ENCODE measurements at places on chromosomes 5 and 9. TPM values are rescaled to one million over a fixed set of nuclear protein-coding genes. Genes with fewer than 3 reads are reported as not detected.

Gene PCDHAC1
- 5.8 TPM for total RNA-seq

Gene PLAC8L1
- 0.97 TPM for total RNA-seq

Gene PCDHA3
- total RNA-seq, result 0.20 TPM

Gene LCN15
- total RNA-seq, result not detected

Gene OLFML2A
- 469 TPM for total RNA-seq

Gene ACOT12
- total RNA-seq, result not detected

DNA sequence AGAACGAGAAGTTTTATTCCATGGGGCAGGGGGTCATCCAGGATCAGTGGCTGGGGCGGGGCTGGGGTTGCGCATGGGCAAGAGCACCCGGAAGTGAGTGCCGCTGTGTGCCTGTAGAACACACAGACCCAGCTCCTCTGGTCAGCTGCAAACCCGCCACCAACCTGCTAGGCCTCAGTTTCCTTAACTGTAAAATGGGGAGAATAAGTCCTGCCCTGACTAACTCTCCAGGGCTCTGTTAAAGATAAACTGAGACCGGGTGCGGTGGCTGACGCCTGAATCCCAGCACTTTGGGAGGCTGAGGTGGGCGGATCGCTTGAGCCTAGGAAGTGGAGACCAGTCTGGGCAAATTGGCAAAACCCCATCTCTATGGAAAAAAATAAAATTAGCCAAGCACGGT is 152.2 kb downstream of the GABBR2 start:
- DNase-seq, result no peak

DNA sequence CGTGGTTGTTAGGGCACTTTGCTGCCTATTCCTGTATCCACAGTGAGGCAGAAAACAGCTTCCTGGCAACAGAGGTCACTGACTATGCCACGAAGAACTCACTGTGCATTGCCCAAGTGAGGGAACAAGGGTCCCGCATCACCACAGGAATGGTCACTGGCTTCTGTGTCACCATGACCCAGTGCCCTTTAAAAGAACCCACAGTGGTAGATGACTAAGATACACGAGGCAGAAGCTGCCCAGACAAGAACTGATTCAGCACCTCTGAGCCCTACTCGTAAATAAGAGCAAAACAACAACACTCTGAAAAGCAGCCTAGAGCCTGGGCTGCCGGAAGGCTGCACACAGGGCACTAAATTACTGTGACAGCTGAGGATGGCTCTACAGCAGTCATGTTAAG is 236.6 kb upstream of the RASEF start:
- no peak for DNase-seq

- DNase-seq, result no peak
These were observed 21.4 kb downstream of the SPZ1 start for GRCh38 chr5:80341016-80341775.

DNA sequence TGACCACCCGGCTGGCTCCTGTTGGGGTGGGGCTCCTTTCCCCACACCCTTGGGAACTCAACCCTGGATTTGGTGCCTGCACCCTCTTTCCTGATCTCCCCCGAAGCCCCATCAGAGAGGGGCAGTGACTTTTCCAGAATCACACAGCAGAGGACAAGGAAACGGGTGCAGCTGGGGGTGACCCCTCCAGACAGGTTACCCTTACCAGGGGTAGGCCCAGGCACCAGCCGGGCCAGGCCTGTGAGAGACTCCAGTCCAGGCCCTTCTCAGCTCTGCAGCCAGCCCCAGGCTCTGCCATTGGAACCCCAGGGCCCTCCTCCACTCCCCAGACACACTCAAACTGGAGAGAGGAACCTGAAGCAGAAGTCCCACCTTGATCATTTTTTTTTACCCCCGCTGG is 19.0 kb upstream of the PHYHD1 start:
- no peak for DNase-seq

DNA sequence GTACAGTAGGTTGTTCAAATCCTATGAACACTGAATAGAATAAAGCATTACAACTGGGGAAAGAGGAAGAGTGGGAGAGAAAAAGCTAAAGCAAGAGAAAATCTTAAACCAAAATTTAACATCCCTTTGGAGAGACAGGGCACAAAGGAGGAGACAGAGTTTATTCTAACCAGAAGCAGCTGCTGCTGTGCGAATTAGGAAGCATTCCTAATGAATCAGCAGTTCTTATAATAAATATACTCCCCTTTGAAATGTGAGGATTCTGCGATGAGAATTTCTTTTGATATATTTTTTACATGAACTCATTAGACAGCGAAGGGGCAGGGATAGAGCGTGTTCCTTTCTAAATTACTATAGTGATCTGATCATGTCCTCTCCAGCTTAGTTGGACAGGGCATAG is 233.4 kb downstream of the DENND1A start:
- DNase-seq, result no peak

DNA sequence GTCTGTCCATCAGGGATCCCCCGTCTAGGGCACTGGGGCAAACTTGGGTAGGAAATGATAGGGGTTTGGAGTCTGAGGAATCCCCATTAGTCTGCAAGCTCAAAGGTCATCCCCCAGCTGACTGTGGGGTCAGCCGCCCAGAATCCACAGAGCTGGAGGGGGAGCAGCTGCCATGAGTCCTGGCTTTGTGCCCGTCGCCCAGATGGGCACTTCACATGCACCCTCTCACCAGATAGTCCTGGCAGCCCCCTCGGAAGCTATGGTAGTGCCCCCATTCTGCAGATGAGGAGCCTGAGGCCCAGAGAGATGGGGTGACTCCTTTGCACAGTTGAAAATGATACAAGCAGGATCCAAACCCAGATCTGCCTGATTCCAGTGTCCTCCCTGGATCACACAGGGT is 35.7 kb upstream of the RPL26L1 start:
- DNase-seq, result no peak

GRCh38 chr9:94289691-94290090 is 30.6 kb downstream of the ZNF169 start:
- no peak for DNase-seq

DNA sequence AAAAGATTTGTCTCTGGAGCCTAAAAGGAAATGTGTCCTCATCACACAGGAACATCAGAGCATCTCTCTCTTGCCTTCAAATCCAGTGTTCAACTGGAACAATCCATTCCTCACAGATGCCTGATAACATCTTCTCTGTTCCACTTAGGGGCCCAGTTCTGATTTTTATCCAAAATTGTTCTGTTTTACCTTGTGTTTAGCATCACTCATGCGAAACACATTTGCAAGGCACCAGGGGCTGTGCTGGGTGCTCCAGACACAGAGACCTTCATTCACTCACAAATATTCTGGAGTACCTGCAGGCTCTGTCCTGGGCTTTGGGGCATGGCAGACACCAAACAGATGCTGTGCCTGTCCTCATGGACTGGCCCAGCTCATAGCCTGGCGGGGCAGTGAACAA is 13.8 kb downstream of the GABBR2 start:
- DNase-seq, result no peak

- no peak for DNase-seq
These were observed 928.9 kb upstream of the CDH10 start for GRCh38 chr5:25573691-25574090.

- DNase-seq, result no peak
These were observed 25.2 kb downstream of the RALGPS1 start for GRCh38 chr9:126939821-126940221.

- DNase-seq, result no peak
These were observed 115.6 kb upstream of the CPEB4 start for GRCh38 chr5:173772384-173773059.

DNA sequence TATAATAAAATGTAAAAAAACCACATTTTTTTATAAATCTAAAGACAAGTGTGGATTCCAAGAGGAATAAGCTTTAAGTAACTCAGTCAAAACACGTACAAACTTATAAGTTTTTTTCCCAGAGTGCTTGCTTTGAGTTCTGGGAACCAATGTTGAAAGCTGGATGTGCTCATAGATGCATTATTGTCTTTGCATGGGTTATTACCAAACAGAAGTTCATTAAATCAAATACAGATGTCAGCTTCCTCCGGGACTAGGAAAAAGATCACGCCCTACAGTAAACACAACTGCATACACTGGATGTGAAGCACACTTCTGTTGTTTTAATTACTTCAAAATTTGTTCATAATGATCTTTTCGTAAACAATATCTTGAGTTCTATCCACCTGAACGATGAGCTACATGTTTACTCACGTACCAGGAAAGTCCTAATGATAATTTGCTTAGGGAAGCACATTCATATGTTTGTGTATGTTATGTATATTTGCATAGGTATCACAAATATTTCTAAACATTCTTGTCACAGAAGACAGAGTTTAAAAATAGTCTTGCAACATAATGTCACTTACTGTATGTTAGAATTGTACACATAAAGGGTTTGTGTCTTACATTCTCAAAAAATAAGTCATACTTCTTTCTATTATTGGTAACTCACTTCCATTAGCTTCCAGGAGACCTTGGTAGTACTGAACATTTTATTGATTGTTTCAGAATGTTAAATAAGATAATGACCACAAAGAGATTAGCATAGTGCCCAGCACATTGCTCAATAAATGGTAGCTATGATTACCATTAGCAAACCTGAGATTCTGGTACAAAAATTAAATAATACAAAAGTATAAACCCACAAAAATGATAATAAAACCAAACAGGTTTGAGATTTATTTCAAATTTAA is 427.4 kb downstream of the CETN3 start:
- DNase-seq, result no peak

GRCh38 chr5:55134053-55134722 is 25.8 kb upstream of the GPX8 start:
- DNase-seq, result no peak

DNA sequence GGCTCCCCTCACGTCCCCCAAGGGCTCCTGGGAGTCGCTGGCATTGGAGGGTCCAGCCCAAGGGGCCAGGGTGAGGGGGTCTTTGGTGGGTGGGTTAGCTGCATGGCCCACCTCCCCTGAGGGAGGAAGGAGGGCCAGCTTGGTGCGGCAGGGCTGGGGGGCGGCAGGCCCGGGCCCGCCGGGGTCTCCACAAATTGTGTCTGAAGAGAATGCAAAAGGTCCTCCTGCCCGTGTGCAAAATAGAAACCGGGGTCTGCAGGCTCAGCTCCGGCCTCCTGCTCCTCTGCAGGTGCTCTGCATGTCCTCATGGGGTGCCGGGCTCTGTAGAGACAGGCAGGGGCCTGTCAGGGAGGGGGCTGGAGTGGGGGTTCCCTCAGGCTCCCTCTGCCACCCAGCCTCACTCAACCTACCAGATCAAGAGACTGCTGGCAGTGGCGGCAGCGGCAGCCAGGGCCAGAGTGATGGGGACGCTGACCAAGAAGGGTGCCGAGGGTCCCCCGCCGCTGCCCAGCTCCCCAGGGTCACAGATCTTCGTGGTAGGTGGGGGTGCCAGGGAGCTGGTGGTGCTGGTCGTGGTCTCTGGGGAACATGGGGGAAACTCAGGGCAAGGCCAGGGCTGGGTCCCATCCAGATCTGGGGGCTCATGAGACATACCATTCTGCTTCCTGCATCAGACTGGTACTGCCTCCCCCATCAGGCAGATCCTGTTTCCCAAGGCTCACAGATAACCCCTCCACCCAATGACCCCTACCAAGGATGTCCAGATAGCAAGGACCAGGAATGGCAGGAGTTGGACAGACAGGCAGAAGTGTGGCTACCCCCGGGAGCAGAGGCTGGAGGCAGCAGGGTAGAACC is 29.2 kb upstream of the ENHO start:
- DNase-seq, result peak; percentile 81

- DNase-seq, result no peak
These were observed 2.8 kb upstream of the CDK7 start for GRCh38 chr5:69231851-69232250.

GRCh38 chr9:87711857-87712800 is 13.8 kb upstream of the CTSL start:
- DNase-seq, result no peak
